NCI-H1930 (cell line): ENCODE measurements at places on chromosomes 2 and 18.

DNA sequence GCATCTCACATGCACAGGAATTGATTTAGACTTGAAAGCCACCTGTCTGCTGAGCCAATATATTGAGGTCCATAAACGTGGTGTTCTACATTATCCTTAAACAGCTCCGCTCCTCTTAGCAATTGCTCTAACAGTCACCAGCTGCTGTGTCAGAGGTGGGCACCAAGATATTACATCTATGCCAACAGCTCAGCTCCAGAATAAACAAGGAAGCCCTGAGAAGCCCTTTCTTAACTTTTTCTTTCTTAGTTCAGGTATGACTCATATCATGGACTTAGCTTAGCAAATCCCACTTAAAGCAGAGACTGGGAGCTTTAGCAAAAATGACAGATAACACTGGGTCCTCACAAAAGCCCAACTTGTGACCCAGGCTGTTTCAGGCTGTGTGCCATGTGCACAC lies 436.6 kb downstream of the IRS1 start:
- no peak for DNase-seq

DNA sequence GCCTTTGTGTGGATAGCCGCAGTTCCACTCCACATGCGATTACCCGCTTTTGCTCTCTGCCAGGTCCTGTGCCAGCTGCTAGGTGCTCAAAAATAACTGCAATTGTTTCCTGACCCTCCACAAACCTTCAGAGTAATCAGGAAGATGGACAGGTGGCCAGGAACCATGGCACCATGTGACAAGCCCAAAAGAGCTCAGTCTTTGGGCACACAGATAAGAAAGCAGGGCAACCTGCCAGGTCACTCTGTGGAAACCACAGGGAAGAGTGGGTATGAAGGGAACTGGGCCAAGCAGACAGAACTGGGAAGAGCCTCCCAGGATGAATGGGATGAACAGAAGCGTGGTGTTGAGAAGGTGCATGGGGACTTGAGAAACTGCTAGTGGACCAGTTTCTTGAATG lies 79.4 kb upstream of the AGAP1 start:
- DNase-seq, result no peak

DNA sequence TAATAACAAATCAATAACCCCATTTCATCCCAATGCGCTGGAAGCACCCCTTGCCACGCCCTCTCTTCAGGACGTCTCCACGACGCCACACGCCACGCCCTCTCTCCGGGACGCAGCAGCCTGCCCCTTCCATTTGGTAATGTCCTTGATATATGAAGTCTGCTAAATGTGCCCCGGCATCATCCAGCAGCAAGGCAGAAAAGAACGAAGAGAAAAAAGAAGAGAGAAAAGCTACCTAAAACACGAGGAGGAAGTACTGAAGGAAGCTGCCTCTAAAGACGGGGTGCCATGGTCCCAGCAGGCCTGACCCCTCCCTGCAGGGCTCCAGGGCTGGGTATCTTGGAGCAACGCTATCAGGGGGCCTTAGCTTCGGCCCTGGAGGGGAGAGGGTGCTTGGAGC lies 41.8 kb downstream of the CNGA3 start:
- DNase-seq, result no peak

DNA sequence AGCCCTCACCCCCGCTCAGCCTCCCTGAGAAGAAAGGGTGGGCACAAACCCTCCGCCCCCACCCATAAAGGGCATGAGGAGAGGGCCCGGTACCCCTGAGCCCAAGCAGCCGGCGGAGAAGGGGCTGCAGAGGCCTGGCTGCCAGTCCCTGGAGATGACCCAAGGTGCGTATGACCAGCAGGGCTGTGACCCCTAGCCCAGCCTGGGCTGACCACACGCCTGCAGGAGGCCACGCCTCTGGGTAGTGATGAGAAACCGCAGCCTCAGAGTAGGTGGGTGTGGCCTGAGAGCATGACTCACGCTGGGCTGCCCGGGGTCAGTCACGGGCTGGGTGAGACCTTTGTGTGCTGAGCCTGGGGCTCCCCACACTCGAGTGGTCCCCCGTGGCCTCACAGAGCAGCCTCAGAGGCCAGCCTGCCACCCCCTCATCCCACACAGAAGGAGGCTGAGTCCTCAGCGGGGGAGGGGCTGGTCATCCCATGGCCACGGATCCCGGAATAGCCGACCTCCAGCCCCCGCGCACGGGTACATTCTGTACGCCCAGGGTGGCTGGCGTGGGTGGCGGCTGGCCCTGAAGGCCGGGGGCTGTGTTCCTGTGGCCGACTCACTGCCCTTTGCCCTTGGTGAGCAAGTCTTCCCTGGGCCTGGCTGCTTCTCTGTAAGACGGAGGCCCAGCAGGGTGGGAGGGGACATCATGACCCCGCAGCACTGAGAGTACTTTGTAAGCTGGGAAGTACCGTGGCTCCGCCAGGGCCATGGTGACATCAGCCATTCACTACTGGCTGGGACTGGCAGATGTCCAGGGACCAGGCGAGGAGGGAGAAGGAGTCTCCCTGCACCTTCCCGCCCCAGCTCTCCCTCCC lies 110.8 kb upstream of the OTOS start:
- no peak for DNase-seq

- DNase-seq, result no peak
These were observed 51.2 kb downstream of the SLC14A2 start for GRCh38 chr18:45666520-45666919.

GRCh38 chr2:236604575-236605344 lies 35.1 kb downstream of the ACKR3 start:
- DNase-seq, result no peak

- DNase-seq, result no peak
These were observed 229.5 kb upstream of the ZC3H15 start for GRCh38 chr2:186256540-186256939.

GRCh38 chr2:102780467-102780866 lies 18.6 kb downstream of the TMEM182 start:
- DNase-seq, result no peak

GRCh38 chr2:100320547-100321178 lies 1.6 kb downstream of the LONRF2 start:
- no peak for DNase-seq

DNA sequence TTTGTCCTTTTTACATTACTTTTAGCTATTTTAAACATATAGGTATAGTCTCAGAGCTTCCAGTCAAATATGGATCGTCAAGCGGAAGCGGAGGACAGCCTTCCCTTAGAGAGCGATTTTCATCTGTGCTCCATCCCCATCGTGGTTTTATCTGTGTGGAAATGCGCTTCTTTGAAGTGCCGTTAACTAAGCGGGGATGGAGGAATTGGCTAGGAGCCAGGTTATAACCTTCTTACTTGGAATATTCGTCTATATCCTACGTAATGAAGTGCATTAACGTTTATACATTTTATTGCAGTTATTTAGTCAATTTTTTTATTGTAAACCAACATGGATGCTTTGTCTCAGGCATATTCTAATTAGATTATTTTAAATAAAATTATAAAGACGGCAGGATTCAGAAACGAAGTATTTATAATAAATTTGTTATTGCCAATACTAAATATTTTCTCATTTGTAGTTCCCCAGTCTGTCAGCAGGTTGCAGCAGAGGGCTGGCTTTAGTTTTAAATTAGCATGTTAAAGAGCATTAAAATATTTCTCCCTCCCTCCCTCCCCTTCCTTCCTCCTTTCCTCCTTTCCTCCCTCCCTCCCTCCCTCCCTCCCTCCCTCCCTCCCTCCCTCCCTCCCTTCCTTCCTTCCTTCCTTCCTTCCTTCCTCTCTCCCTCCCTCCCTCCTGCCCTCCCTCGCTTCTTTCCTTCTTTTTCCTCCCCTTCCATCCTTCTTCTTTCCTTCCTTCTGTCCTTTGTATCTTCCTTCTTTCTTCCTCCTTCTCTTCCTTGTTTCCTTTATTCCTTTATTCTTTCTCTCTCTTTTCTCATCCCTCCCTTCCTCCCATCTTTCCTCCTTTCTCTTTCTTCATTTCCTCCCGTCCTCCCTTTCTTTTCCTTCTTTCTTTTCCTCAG lies 80.6 kb upstream of the DOCK10 start:
- DNase-seq, result no peak

- no peak for DNase-seq
These were observed 87.6 kb downstream of the MRPS9 start for GRCh38 chr2:105125428-105125827.

- no peak for DNase-seq
These were observed 168.8 kb downstream of the ZNF385B start for GRCh38 chr2:179692610-179693009.

- DNase-seq, result no peak
These were observed 85.5 kb downstream of the COLEC12 start for GRCh38 chr18:415047-415446.

GRCh38 chr2:136286423-136286822 lies 168.5 kb upstream of the CXCR4 start:
- DNase-seq, result no peak

GRCh38 chr2:61460163-61460562 lies 10.7 kb downstream of the USP34 start:
- DNase-seq, result no peak

DNA sequence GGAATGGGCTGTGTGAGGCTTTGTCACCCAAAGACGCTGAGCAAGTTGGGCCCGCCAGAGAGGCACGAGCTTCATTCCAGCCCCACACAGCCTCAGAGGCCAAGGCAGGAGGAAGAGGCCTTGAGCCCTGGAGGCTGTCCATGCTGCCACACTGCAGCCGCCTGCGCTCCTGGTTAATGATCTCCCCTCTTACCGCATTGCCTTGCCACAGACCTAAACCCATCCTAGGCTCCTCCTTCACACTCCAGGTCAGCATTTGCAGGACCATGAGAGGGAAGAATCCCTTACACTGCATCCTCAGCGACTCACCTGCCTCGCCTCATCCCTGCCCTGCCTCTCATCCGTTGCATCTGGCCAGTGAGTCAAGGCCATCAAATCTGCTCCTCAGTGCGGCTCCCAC lies 24.6 kb downstream of the KIF3C start:
- DNase-seq, result no peak

- DNase-seq, result no peak
These were observed 20.6 kb downstream of the TRIB2 start for GRCh38 chr2:12737297-12737696.

GRCh38 chr2:6694555-6694954 lies 171.2 kb downstream of the CMPK2 start:
- no peak for DNase-seq

GRCh38 chr2:121897335-121897970 lies 142.0 kb downstream of the TSN start:
- DNase-seq, result peak; percentile 3

GRCh38 chr18:12802538-12802937 lies 81.5 kb downstream of the PTPN2 start:
- DNase-seq, result no peak

DNA sequence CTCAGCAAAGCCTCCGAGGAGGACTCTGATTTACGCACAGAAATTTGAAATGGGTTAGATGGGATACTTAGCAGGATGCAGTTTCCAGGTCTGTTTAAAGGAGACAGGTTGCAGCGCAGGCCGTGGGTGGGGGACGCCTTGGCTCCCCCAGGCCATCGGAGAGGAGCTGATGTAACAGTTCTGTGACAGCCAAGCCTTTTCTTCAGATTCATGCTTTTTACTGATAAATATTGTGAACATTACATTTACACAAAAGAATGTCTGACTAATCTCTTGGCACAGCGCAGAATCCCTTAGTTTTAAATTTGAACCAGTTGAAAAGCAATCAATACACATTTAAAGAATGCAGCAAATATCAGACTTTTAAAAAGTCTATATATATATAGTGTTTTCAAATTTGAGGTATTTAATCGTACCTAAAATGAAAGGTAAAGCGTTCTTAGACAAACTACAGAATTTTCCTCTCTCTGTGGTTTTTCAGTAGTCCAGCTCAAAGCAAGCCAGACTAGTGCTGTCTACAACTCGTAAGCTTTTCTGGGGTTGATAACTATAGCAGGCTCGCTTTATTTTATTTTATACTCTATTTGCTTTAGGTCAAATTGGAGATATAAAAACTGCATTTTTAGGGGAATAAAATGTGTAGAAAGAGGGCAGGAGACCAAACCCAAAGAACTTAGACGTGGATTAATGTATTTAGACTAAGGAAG lies 221.9 kb downstream of the PIEZO2 start:
- DNase-seq, result no peak

DNA sequence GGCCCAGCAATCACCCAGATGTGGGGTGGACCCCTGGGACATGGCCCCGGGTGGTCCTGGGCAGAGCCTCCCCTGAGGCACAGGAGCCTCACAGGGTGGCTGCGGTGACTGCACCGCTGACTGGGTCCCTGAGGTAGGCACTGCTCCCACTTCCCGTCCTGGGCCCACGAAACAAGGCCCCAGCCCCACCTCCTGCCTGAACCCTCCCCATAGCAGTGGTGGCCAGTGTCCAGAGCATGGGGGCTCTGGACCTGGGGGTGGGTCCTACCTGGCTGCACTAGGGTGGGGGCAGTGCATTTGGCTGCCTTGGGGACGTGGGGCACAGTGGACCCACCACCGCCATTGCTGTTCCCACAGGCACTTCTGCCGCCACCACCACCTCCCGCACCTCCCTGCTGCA lies 39.4 kb downstream of the TDRD15 start:
- DNase-seq, result no peak

DNA sequence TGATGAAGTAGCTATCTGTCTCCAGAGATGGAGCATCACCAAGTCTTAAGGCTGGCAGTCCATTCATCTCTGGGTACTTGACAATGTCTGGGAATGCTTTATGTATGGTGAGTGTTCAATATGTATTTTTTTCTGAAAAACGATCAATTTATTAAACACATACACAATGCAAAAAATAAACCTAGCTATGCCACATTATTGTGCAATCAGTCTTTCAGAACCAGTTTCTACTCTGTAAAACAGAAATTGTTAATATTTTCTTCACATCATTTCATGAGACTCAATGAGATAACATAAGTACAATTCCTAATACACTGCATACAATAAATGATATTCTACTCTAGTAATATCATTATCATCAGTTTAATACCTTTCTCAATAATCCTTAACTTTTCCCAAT lies 122.5 kb downstream of the PIGN start:
- DNase-seq, result no peak

- peak; percentile 17 for DNase-seq
These were observed 399.8 kb downstream of the TMEM182 start for GRCh38 chr2:103161456-103162289.

DNA sequence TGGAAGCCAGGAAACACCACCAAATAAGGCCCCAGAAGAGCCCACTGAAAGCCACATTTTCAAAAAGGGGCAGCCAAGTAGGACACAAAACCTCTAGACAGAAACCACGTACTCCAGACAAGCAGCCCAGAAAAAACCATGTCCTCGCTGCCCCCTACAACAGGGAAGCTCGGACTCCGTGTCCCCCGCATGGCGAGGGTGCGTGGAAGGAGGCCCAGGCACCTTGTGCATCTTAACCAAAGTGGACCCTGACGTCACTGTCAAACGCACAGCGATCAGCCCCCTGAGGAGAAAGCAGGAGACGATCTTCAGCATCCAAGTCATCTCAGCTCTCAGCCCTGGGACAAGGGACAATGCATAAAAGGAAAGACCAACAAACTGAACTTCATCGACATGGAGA lies 168.4 kb downstream of the EIPR1 start:
- DNase-seq, result no peak
